ENCODE measurements at places on chromosomes 1 and 21.

- no peak for DNase-seq
Observed at GRCh38 chr1:230681599-230681998, 32.3 kb downstream of the AGT start.

GRCh38 chr1:7299329-7299799, 471.7 kb upstream of the VAMP3 start:
- DNase-seq = no peak

DNA sequence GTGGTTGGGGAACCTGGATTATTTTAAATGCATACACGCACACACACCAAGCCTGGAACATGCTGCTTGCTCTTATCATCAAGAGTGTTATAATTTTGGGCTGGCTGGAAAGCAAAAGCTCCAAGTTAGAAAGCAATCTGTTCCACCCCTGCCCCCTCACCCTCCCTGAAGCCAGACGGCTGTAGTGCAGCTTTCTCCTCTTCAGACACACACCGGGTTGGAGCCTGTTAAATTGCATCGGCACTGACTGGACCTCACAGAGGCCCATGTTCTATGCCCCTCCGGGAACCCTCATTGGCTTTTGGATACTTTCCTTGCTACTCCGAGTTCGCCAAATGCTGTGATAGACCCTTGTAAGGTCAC, 90.6 kb upstream of the KCNJ15 start:
- no peak for DNase-seq

DNA sequence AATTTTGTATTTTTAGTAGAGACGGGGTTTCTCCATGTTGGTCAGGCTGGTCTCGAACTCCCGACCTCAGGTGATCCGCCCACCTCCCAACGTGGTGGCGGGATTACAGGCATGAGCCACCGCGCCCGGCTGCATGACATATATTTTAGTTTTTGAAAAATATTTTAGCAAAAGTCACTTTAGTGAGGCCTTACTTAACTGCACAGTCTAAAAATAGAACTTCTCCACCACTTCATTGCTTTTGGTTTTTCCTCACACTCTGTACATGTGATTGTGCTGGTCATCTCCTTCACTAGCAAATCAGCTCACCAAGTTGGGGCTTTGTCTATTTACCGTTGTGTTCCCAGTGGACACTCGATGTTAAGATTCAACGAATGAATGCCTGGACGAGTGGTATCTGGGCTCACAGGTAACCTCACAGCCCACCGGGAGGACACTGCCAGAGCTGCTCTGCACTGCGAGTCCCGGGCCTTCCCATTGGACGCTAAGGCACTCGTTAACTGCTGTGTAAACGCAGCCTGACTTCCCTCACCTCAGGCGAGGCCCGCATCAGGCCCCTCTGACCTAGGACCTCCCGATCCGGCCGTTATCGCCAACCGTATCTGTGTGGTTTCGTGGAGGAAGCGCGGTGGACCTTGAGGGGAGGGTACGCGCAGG, 14.0 kb upstream of the ZNF692 start:
- DNase-seq = no peak

DNA sequence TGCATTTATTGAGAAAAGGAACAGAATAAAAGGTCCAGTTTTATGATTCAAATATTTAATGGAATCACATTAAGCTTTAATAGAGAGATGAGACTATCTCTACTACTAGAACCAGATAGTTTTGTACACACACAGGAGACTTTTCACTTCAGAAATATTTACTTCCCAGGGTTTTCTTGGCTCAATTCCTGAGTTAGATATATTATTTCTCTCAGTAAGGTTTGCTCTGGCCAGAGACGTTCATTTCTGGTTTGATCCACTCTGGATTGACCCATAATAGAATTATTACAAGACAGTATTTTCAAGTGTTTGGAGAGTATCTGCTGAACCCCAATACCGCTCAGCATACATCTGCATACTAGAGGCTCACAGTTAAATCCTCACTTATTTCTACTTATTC, 1.3 kb upstream of the RCOR3 start:
- no peak for DNase-seq

DNA sequence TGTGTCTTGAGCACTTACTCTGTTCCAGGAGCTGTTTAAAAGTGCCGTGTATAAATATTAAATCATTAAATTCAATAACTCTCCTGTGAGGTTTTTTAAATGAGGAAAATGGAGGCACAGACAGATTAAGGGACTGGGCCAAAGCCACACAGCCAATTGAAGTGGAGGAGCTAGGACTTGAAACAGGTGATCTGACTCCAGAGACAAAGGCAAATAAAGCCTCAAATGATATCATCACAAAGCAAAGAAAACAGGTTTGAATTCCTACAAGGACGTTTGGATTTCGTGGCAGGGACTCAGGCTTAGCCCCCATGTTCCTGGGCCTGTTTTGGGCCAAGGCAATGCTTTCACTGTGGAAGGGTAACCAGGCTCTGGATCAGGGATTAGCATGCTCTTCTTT, 45.2 kb upstream of the DMBX1 start:
- no peak for DNase-seq

- DNase-seq = no peak
Observed at GRCh38 chr1:8815582-8816151, 1.8 kb downstream of the RERE start.

DNA sequence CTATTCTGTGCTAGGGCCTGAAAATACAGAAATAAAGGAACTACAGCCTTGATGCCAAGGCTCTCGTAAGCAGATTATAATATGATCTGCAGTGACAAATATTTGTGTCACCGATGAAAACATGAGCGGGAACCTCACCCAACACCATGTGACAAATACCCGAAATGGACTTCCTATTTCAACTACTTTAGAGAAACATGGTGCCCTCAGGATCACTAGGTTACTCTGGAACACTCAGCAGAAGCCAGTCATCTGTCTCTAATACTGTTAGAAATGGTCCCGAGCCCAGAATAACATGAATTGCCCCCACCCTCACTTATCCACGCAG, 463 bp upstream of the VAMP3 start:
- no peak for DNase-seq
